ENCODE measurements at places on chromosomes 2 and 18.

DNA sequence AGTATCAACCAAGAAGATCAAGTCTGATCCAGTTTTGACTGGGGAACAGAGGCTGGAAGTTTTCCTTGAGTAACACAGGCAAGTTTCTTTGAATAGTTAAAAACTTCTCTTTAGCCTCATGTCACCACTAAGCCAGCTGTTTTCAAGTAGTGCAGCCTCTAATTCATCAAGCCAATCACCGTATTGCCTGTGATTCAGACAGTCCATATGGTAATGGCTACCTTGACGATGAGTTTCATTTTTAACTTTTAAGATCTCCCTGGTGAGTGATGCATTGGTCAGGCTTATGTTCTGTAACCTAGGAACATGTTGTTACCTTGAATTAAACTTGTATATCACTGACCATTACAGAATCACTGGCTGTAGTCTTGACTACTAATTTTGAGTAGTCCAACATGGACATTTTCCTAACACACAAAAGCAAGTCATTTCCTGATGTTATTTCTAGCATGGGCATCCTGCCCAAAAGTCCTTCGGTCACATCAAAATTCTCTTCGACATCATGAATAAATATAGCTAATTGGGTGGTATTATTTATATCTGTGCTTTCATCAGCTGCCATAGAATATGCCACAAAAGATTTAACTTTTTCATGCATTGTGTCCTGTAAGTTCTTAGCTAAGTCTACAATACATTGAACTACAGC, 238.8 kb upstream of the GCFC2 start:
- DNase-seq: no peak

DNA sequence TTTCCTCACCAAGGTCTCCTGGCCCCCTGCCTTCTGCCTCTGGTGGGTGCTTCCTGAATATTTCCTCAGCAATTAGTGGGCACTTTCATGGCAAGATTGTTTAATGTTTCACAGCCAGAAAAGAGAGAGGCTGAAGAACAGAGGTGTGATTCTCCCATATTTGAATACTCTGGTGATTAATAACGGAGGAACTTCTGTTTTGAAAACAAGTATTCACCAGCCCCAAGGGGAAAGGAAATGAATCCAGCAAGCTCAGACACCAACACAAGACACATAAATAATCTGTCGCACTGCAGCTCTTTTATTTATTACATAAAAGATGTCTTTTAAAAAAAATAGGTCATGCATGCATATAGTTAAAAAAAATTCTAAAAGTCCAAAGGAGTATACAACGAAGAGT, 57.7 kb downstream of the MRPL35 start:
- no peak for DNase-seq

DNA sequence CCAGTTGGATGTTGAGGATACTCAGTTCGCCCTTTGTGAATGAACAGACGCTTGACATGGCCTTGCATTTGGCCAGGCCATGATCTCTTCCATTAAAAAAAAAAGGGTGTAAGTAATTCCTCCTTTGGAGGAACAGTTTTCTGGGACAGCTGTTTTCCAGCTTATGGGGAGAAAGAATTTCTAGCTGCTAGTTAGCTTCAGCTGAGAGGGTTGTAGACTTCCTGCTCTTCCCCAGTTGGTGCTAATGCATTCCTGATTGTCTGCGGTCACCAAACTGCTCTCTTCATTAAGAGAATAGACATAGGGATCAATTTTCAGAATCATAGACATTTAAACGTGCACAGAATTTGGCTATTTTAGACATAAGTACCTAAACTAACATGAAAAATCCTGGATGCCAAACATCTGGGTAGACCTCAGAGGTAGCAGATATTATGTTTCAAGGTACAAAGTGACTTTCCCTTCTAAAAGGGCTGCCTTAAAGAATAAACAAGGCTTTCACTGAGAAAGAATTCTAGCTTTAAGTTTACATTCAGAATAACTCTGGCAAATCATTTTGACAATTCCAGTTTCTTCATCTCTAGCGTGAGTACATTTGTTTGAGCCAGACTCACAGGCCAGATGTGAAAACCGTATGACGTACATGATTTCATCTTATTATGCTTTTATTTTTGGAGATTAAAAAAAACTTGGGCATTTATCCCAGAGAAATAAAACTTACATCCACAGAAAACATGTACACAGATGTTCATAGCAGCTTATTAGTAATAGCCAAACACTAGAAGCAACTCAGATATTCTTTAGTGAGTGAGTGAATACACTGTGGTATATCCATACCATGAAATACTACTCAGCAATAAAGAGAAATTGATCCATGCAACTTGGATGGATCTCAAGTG, 71.2 kb downstream of the MAIP1 start:
- DNase-seq: no peak

DNA sequence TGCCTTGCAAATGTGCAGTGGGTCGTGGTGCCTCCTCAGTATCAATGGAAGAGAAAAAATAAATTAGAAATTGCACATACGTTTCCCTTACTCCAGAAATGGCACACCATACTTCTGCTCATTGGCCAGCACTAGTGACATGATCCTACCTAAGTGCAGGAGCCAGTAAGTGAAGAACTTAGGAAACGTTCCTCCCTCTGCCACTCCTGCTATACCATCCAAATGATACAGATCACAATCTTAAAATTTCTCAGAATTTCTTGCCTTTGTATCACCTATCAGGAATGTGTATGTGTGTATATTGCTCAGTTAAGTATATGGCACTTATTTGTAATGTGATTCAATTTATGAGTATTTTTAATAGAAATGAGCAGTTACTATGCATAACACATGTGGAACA, 237.0 kb upstream of the UBE2E3 start:
- no peak for DNase-seq

DNA sequence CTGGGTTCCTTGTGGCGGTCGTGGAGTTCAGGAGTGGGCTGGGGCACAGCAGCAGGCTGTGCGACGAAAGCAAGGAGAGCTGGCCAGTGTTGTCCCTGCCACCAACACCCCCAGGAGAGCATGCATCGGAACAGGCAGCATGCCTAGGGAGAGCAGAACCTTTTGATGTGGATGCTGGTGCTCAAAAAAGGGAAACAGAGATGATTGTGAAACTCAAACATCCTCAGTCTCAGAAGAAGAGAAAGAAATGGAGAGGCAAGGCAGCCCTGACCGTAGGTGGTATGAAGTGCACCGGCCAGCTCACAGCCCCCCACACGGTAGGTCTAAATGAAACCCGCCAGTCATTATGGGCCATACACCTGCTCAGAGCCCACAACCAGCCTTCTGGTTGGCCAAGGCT, 253.4 kb downstream of the GBX2 start:
- DNase-seq: no peak

DNA sequence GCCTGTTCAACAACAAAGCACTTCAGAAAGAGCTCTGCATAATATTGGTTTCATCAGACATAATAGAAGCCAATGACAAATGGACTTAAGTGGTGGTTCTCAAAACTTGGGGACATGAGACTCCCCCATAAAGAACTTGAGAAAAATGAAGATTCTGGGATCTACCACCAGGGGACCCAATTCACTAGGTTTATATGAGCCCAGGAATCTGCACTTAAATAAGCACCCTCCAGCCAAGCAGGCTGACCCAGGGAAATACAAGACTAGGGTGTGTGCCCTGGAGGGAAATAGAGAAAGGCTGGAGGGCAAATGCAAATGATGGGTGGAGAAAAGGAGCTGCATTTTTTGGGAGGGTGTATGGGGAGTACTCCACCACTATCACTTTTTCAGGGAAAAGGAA, 52.5 kb downstream of the SATB2 start:
- no peak for DNase-seq

DNA sequence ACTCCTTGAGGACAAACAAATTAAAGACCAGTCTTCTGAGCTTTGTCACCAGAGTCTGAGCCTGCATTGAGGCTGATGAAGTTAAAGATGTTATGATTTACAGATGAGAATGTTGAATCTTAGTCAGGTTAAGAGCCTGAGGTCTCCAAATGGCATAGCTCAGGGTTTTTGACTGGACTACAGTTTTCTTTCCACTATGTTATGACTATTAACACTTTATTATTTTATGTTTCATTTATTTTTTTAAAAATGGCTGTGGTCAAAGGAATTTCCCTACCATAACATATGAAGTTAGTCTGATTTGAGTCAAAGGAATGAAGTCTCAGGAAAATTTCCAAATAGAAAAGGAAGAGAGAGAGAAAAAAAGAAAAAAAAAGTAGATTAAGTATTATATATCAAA, 39.7 kb upstream of the CWC22 start:
- DNase-seq: no peak

DNA sequence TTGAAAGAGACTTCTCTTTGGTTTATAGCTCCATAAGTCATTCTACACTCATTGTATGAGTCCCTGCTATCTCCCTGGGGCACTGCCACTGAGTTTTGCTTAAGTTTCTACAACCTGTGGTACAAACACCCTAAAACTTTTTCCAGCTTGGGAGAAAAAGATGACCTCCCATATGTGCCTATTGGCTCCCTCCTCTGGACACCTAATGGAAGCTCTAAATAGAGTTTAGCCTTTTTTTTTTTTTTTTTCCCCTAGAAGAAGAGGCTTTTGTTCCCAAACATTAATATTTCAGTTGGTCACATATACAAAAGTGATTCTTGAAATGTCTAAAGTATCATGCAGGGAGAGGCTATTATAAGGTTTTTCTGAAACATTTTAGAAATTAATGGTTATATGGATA, 547.2 kb upstream of the TMEFF2 start:
- DNase-seq: no peak

DNA sequence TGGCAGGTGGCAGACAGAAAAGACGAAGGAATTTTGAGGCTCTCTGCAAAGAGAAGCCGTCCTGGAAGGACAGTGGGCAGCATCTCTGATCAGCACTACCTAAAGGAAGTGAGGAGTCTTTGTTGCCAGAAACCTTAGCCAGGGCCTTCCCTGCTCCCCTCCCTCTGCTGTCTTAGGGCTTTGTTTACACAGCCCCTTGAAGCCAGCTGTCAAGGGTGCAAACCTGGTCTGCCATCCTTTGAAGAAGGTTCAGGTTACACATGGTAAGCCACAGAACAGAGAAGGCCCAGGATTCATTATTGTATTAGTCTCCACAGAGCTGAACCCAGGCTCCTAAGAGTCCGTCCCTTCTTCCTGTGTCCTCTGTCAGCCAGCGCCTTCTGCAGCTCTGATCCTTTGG, 356.7 kb downstream of the TGIF1 start:
- DNase-seq: no peak

DNA sequence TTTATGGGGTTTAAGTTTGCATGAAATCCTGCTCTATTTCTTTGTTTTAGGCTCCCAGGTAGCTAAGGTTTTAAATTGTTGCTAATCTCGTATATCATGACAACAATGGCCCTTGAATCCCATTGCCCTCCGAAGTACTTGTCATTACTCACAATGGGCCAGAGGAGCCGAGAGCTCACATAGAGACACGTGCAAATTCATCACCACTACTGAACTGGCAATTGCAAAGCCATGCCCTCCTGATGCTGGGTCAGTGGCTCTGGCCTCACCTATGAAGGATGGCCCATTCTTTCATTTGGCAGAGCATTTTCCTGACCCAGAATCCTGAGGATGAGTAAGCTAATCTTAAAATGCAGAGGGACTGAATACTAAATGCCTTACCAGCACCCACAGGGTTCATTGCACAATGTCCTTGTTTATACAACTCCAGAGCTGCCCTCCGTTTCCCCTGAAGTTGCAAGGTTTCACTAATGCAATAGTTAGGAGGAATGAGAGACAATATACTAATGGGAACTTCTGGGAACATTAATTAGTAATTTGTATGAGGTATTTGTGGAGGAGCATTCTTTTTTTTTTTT, 71.6 kb upstream of the GAREM1 start:
- no peak for DNase-seq

DNA sequence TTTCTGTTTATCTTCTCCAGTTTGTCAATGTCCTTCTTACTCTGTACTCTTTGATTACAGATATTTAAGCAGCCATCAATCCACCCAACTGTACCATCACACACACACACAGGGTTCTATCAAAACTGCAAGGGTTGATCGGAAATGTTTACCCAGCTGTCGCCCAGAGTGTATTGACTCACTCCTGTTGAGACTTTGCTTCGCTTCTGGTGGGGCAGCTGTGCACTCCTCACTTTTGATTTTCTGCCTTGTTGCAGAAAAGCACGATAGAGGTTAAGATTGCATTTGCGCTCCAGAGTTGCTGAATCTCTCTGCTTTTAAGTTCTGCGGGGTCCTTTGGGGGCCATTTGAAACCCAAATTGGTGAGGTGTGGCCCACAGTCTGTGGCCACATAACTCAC, 216.2 kb downstream of the SETBP1 start:
- DNase-seq: no peak

DNA sequence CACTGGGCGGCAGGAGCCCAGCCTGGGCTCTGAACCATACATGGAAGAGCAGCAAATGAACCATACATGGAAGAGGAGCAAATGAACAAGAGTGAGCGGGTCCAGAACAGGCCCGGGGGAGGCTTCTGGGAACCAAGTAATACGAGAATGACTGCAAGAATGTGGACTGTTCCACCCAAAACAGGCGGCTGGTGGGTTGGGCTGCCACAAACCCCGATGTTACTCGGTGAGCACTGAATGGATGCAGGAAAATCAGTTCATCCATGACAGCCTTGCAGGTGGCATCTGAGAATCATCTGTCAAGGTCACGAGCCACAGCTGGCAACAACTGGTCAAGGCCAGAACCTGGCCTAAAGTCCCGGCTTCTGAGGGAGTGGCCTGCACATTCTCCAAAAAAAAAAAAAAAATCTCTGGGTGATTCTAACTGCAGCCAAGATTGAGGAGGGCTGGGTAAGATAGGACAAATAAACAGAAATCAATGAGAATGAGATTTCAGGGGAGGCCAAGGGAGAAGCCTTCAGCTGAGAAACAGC, 106.1 kb downstream of the ZNF516 start:
- DNase-seq: no peak

GRCh38 chr18:4284528-4284927, 170.6 kb downstream of the DLGAP1 start:
- DNase-seq: no peak

- DNase-seq: no peak
Measured at GRCh38 chr2:226849349-226849748, 13.5 kb downstream of the RHBDD1 start.

- no peak for DNase-seq
Measured at GRCh38 chr2:151009437-151010175, 252.1 kb downstream of the RBM43 start.

GRCh38 chr2:48075631-48076030, 169.3 kb upstream of the FBXO11 start:
- DNase-seq: no peak

GRCh38 chr2:46134531-46135227, 162.5 kb upstream of the EPAS1 start:
- DNase-seq: no peak

- no peak for DNase-seq
Measured at GRCh38 chr18:50096766-50097435, 98.0 kb downstream of the MYO5B start.

DNA sequence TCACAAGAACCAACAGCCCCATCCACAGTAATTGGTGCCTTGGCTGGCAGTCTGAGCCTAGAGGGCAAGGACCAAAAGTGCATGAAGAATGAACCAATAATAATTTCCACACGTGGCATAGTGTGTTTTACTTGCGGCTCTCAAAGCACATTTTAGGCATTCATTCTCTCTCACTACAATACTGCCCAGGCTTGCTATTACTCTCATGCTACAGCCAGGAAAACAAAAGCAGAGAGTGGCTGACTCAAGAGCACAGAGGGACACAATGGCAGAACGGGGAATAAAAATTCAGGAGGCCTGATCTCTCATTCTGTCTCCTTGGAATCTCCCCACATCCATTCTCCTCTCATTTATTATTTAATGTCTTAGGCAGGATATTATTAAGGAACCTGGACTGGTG, 57.0 kb upstream of the NOL4 start:
- DNase-seq: no peak

Data from stimulated activated CD8-positive, alpha-beta memory T cell treated with anti-CD3 and anti-CD28 coated beads, Interleukin-4, amount 100 ng/mL, for 1 hour (primary cell).